ENCODE measurements at places on chromosomes 2 and 18.

GRCh38 chr2:183474912-183475695 is 350.9 kb downstream of the NUP35 start:
- DNase-seq: no peak

- DNase-seq: no peak
These were observed 9.1 kb downstream of the GPR155 start for GRCh38 chr2:174477759-174478158.

GRCh38 chr18:38940863-38941531 is 1375.4 kb upstream of the CELF4 start:
- DNase-seq: no peak

DNA sequence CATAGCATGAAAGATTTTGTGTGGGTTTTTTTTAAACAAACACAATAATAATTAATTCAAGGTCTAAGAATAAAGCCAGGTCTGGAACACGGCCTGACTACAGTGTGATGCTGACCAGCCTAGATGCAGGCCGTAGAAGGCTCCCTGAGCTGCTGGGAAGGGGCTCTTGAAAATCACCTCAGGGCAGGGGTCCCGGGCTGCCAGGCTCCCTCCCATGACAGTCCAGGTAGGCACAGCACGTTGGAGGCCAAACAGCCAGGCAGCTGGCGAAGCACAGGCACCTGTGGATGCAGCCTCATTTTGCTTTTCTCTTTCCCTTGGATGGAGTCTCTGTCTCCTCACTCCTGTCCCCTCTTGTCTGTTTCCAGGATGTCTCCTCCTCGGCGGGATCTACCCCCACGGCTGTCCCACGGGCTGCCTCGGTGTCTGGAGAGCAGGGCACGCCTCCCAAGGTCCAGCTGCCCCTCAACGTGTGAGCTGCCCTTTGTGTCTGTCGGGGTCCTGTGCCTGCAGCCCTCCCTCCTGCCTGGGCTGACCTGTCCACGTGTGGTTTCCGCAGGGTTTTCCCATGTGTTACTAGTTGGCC is 194.5 kb downstream of the SEPTIN10 start:
- DNase-seq: no peak

- DNase-seq: no peak
These were observed 30.0 kb upstream of the TOGARAM2 start for GRCh38 chr2:28950941-28951630.

DNA sequence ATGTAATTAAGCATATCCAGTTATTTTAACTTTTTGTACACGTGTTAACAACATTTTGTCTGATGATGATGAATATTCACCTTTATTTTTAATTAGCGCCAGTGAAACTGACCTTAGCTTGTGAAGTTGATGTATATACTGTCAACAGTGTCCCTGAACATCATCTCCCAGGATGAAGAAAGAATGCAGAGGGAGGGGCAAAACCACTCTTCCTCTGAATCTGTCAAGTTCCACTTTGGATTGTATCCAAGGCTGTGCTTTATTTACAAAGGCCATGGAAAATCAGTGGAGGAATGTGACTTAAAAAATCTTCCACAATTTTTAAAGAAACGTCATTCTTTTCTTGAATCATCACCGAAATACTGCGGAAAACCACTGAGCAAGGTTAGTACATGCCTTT is 4.5 kb upstream of the RMDN2 start:
- no peak for DNase-seq

- no peak for DNase-seq
These were observed 86.4 kb downstream of the OSR1 start for GRCh38 chr2:19272039-19272438.

DNA sequence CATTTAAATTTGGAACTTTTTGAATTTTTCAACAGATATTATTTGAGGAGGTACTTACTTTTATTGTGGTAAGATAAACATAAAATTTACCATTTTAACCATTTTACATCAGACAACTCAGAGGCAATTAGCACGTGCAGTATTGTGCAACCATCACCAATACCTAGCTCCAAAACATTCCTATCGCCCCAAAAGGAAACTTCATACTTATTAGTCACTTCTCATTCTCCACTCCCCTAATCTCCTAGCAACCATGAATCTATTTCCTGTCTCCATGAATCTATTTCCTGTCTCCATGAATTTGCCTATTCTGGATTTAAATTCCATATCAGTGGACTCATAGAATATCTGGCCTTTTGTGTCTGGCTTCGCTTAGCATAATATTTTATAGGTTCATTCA is 69.9 kb upstream of the FAM136A start:
- no peak for DNase-seq

GRCh38 chr2:129806990-129807389 is 172.5 kb upstream of the RAB6C start:
- no peak for DNase-seq

Data from stimulated activated CD8-positive, alpha-beta memory T cell treated with anti-CD3 and anti-CD28 coated beads, Interleukin-7, amount 100 ng/mL, for 1 hour (primary cell).